ENCODE measurements at places on chromosomes 11 and 22. TPM values are rescaled to one million over a fixed set of nuclear protein-coding genes. Genes with fewer than 3 reads are reported as not detected.

DNA sequence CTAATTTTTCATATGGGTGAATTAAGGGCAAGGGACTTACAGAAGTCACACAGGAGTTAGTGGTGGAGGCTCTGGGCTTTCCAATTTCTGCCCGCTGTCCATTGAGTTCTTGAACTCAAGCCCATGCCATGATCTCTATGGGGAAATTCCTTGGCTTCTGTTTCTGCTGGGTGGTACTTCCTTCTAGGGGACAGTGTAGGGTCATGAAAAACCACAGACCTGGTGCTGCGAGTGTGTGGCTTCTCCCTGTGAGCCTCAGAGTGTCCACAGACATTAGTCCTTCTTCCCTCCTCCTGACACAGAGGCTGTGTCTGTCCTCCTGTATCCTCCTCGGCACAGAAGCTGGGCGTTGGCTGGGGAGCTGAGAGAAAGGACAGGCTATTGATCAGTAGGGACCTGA is 6.3 kb upstream of the SEZ6L start:
- H3K4me3 ChIP-seq, result no peak overlapping the region
- no peak overlapping the region for H3K27ac ChIP-seq
- no peaks in the 10 kb centered on the region for H3K36me3 ChIP-seq
- DNase-seq, result peak; percentile 7
- H3K4me1 ChIP-seq, result peaks cover 9% of the 10 kb centered on the region
- peaks cover 6% of the 10 kb centered on the region for H3K27me3 ChIP-seq

DNA sequence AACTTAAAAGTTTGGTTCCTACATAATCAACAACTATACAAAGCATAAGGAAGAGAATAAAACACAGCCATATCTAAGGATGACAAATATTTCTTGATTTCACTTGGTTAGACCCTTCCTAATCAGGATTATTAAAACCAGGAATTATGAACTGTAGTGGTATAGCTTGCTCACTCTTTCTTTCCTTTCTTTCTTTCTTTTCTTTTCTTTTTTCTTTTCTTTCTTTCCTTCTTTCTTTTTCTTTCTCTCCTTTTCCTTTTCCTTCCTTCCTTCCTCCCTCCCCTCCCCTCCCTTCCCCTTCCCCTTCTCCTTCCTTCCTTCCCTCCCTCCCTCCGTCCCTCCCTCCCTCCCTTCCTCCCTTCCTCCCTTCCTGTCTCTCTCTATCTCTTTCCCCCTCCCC is 78.0 kb downstream of the HORMAD2 start:
- no peaks in the 10 kb centered on the region for H3K4me1 ChIP-seq
- no peak overlapping the region for H3K4me3 ChIP-seq
- no peak overlapping the region for H3K27ac ChIP-seq
- H3K27me3 ChIP-seq, result no peaks in the 10 kb centered on the region
- DNase-seq, result no peak
- H3K36me3 ChIP-seq, result no peaks in the 10 kb centered on the region

OR5AS1 gene
- not detected for polyA plus RNA-seq

FOLR1 gene
- polyA plus RNA-seq, result not detected

APLNR gene
- not detected for polyA plus RNA-seq

DNA sequence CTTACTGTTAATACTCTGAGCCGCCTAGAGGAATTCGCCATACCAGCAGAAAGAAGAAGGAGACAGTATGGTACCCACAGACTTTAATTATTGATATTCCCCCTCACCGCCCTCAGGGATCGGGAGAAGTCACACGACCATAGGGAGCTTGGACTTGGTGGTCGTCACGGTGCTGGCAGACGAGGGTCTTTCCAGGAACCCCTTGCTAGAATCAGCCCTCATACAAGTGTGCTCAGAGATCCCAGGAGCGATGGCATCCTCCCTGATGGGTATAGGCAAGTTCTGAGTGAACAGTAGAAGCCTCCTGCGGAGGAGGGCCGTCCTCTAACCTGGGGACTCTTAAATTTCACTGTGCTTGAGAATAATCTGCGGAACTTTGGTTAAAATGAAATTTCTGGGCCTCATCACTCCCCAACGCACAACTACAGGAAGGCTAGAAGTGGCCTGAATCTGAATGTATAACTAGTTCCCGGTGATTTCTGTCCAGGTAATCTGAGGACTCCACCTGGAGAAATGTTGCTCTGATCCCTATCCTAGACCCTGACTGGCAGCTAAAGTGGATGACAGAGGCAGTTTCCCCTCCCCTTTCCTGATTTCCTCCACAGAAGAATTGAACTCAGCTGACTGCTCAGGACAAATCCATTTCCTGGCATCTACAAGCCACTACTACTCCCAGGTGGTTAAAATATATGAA is 4.5 kb downstream of the VSIG2 start:
- no peak overlapping the region for H3K27ac ChIP-seq
- no peak overlapping the region for H3K4me3 ChIP-seq
- peaks cover 75% of the 10 kb centered on the region for H3K4me1 ChIP-seq
- no peaks in the 10 kb centered on the region for H3K27me3 ChIP-seq
- peaks cover 21% of the 10 kb centered on the region for H3K36me3 ChIP-seq

- DNase-seq, result no peak
- H3K36me3 ChIP-seq, result no peaks in the 10 kb centered on the region
- H3K27me3 ChIP-seq, result no peaks in the 10 kb centered on the region
- no peak overlapping the region for H3K4me3 ChIP-seq
- peaks cover 5% of the 10 kb centered on the region for H3K4me1 ChIP-seq
These were observed 20.9 kb downstream of the LRFN4 start for GRCh38 chr11:66877588-66878385.

DNA sequence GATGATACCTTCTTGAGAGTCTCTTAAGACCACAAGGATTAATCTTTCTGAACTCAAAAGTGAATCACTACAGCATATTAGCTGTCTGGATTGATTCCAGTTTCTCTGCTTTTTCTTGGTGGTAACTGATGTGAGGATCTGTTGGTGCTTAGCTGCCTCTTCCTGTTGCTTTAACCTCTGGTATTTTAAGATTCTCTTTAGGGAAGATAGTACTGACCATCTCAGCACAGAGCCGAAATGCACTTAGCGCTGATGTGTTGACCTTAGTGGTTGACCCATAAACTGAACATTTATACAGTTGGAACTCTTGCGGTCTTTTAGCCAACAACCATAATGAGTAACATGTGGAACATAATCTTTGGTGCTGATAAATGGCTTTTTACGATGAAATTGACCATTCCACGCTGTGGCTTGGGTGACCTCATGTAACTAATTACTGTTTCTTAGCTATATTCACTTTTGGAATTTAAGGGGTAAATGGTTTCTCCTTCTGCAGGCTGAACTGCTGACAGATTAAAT is 33.7 kb downstream of the APLP2 start:
- peak overlapping the region; percentile 70 for H3K27ac ChIP-seq
- H3K4me1 ChIP-seq, result peaks cover 83% of the 10 kb centered on the region
- H3K27me3 ChIP-seq, result no peaks in the 10 kb centered on the region

GRCh38 chr11:57111619-57112018 is 70.1 kb upstream of the LRRC55 start:
- no peaks in the 10 kb centered on the region for H3K36me3 ChIP-seq
- peaks cover 3% of the 10 kb centered on the region for H3K27me3 ChIP-seq
- no peak for DNase-seq
- H3K4me3 ChIP-seq, result no peak overlapping the region
- H3K27ac ChIP-seq, result no peak overlapping the region

DNA sequence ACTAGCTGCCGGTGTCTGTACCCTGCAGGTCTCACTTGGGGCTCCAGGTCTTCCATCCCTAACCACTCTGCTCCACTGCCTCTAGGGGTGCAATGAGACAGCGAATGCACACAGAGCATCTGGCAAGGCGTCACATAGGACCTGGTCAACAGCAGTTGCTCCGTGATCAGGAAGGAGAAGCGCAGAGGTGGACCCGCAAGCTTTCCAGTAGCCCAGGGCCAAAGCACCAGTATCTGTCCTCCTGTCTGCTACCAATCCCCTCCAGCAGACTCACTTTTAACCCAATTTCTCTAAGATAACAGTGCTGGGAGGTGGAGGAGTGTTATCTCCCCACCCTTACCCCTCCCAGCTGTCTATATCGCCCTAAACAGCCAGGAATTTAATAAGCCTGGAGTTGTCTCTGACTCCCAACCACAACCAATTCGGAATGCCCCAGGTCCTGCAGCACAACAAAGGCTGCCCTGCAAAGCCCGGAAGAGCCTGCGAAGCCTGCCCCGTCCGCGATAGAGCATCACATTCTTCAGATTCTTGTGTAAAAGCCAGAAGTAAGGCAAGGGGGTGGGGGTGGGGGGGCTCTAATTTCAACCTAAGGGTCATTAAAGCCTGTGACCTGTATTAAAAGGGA is 19.3 kb downstream of the MYH9 start:
- H3K4me1 ChIP-seq, result peaks cover 95% of the 10 kb centered on the region
- no peak overlapping the region for H3K27ac ChIP-seq
- peaks cover 35% of the 10 kb centered on the region for H3K36me3 ChIP-seq

OR4X1 gene
- polyA plus RNA-seq, result not detected

DNA sequence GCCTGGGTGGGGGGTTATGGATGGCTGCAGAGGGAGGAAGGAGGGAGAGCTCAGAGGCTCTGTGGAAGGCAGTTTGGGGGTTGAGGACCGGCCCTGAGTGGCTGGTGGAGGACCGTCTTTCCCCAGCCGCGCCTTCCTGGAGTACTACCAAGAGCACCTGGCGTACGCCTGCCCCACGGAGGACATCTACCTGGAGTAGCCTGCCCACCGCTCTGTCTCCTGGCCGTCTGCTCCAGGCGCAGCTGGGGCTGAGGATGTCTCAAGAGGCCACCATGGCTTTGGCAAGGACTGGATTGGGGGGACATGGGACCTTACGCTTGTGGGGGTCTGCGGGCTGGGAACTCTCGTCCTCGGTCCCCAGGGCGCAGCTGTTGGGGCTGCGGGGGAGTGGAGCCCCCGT is 10.0 kb downstream of the MAPK8IP2 start:
- no peak overlapping the region for H3K4me3 ChIP-seq
- H3K27ac ChIP-seq, result no peak overlapping the region
- peaks cover 22% of the 10 kb centered on the region for H3K27me3 ChIP-seq
- H3K36me3 ChIP-seq, result no peaks in the 10 kb centered on the region
- H3K4me1 ChIP-seq, result no peaks in the 10 kb centered on the region
- DNase-seq, result no peak

- no peaks in the 10 kb centered on the region for H3K27me3 ChIP-seq
- no peaks in the 10 kb centered on the region for H3K36me3 ChIP-seq
- H3K4me1 ChIP-seq, result peaks cover 91% of the 10 kb centered on the region
- no peak for DNase-seq
These were observed 32.9 kb downstream of the APLP2 start for GRCh38 chr11:130102301-130103249.

GRCh38 chr22:34334893-34335292 is 414.6 kb upstream of the LARGE1 start:
- no peaks in the 10 kb centered on the region for H3K27me3 ChIP-seq
- no peak overlapping the region for H3K27ac ChIP-seq
- no peaks in the 10 kb centered on the region for H3K4me1 ChIP-seq
- no peak overlapping the region for H3K4me3 ChIP-seq
- DNase-seq, result no peak
- no peaks in the 10 kb centered on the region for H3K36me3 ChIP-seq

DNA sequence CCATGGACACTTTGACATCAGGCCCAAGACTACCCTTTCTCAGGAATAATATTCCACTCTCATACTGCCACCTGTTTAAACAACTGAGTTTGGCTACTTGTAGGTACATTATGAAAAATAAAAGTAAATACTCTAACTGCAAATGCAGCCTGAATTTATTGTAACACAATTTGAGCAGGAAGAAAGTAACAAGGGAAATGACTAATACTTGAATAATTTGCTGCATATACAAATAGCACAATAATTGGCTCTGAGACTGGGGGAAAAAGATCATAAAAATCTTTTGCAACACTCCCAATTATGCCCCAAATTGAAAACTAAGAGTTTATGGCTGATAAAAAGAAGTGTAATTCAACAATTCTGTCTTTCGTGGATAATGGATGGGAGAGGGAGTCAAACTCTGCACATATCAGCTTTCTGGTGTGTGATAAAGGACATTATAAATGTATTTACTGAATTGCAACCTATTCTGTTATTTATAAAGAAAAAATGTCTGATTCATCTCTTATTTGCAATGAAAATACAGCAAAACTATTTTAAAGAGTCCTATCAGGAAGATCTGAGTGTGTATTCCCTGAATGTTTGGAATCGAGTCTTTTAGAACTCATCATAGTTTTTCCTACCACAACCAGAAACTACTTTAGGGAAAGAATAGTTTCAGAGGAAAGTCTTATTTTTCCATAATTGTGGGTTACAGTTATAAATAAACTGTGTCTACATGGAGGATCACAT is 359.0 kb downstream of the JRKL start:
- no peak overlapping the region for H3K27ac ChIP-seq
- no peaks in the 10 kb centered on the region for H3K27me3 ChIP-seq
- no peak overlapping the region for H3K4me3 ChIP-seq
- H3K36me3 ChIP-seq, result no peaks in the 10 kb centered on the region
- H3K4me1 ChIP-seq, result no peaks in the 10 kb centered on the region

GRCh38 chr22:31106731-31107177 is 614 bp downstream of the SELENOM start:
- no peak overlapping the region for H3K27ac ChIP-seq
- DNase-seq, result no peak
- peaks cover 14% of the 10 kb centered on the region for H3K4me1 ChIP-seq
- H3K4me3 ChIP-seq, result peak overlapping the region; percentile 37
- H3K27me3 ChIP-seq, result no peaks in the 10 kb centered on the region

GRCh38 chr22:22368516-22368915 is 123.9 kb downstream of the VPREB1 start:
- H3K4me3 ChIP-seq, result no peak overlapping the region

- H3K27ac ChIP-seq, result no peak overlapping the region
- peak; percentile 41 for DNase-seq
- no peak overlapping the region for H3K4me3 ChIP-seq
- peaks cover 6% of the 10 kb centered on the region for H3K27me3 ChIP-seq
These were observed 129.9 kb upstream of the TTC12 start for GRCh38 chr11:113184498-113184897.

DNA sequence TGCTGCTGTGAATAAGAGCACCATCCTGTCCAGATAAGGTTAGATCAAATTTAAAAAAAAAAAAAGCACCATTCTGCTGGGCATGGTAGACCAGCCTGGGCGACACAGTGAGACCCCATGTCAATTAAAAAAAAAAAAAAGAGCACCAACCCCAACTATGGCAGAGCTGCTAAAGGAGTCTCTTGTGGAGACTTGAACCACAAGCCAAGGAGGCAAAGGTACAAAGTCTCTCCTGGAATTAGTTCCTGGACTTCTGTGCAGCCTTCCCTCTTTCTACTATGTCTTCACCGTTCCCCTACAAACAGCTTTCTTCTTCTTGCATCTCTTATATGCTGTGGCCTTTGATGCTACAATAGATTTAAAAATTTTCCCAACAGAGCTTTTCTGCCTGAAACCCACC is 1.3 kb downstream of the PIK3C2A start:
- no peak overlapping the region for H3K27ac ChIP-seq
- DNase-seq, result no peak
- no peak overlapping the region for H3K4me3 ChIP-seq
- H3K4me1 ChIP-seq, result peaks cover 50% of the 10 kb centered on the region
- no peaks in the 10 kb centered on the region for H3K36me3 ChIP-seq
- H3K27me3 ChIP-seq, result no peaks in the 10 kb centered on the region

GRCh38 chr11:129323896-129324502 is 51.6 kb upstream of the BARX2 start:
- H3K27ac ChIP-seq, result peak overlapping the region; percentile 64
- H3K36me3 ChIP-seq, result no peaks in the 10 kb centered on the region
- H3K4me1 ChIP-seq, result peaks cover 41% of the 10 kb centered on the region
- peak; percentile 67 for DNase-seq
- H3K27me3 ChIP-seq, result no peaks in the 10 kb centered on the region

Measured in CD14-positive monocyte (primary cell).